Coronary artery (tissue), 2 donors: ENCODE measurements at places on chromosomes 3 and 15.
A peak's percentile ranks its signal among the peaks of the same experiment; 100 is the strongest.

GRCh38 chr3:169161011-169161410, 502.5 kb downstream of the MECOM start:
- DNase-seq = no peak

DNA sequence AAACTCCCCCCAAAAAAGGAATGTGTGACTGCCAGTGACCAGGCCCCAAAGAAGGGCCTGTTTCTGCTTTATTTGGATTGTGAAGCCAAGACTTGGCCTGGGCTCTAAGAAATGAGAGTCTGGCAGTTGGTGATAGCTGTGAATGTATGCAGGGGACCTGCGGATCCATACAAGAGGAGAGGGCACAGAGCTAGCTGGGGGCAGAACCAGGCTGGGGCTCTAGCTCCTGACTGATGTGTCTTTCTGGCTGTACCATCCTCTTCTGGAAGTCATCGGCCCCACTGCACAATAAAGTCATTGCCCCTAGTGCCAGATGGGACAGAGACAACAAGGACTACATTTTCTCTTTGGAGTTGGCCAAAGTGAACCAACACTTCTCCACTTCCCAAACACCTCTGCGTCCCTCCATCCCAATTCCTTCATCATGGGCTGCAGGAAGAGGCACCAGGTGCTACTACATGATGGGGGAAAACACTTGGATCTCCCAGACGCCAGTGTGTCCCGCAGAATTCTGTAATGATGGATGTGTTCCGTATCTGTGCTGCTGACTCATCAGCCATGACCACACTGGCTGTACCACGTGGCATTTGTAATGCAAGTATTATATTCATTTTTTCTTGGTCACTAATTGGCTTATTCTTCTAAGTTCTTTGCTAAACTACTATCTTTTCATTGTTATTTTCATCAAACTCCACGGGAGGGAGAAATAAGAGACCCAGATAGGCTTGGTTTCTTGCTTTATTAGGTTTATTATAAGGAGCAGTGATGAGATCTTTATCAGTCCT, 1.7 kb upstream of the PLA2G4F start:
- DNase-seq = no peak

DNA sequence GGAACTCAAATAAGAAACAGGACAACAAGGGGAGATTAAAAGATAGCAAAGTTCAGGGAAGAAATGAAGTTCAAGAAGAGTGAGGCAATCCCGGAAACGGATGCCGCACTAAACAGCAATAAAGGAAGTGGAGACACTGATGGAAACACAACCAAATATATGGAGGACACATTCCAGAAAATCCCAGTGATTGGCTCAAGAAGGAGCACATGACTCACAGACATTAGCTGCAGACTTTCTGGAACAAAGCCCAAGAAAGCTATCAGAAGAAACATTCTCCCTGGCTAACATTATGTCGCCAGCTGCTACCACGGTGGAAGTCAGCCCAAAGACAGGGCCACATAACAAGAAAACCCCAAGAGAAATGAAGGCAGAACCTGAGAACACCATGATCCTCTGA, 18.1 kb upstream of the VGLL4 start:
- DNase-seq = peak; percentile 74

DNA sequence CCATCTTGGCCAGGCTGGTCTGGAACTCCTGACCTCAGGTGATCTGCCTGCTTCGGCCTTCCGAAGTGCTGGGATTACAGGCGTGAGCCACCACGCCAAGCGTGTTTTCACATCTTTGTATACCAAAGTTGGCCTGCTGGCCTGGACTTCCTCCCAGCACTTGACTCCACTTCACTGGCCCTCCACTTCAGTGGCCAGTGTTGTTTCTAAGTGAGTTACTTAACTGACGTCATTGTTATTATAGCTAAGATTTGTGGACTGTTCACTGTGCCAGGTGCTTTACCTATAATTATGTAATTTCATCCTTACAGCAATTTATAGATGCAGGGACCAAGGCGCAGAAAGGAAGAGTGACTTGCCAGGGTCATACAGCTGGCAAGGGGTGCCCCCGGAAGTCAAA, 52.0 kb downstream of the HRH1 start:
- no peak for DNase-seq

DNA sequence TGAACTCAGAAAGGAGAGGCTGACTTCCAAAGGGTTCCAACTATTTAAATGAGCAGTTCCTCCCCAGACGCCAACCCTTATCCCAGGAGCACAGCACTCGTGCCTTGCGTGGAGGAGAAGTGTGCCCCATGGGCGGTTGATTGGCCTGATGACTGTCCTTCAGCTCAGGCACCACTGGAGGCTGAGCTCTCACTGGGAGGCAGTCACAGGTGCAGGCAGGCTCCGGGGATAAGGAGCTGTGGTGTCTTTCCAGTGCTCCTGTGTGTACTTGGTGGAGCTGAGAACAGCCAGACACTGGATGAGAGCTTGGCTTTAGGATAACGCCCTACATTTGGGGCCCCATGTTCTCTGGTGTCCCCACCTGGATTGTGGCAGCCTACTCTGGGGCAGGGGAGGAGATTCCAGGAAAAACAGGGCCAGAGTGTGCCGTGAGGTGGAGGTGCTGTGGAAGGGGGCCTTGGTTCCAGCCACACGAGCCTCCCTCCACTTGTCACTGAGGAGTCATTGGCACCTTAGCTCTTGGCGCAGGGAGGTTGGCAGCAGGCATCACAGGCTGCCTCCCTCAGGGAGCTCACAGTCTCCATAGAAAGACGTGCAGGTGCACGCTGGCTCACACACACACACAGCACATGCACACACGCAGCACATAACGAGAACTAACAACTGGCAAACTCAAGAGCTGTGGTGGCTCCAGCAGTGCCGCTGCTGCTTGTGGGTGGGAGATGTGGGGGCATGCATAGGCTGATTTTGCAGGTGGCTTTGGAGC, 22.7 kb upstream of the EPHB3 start:
- peak; percentile 43 for DNase-seq

GRCh38 chr3:172135820-172136219, 96.4 kb downstream of the FNDC3B start:
- no peak for DNase-seq

DNA sequence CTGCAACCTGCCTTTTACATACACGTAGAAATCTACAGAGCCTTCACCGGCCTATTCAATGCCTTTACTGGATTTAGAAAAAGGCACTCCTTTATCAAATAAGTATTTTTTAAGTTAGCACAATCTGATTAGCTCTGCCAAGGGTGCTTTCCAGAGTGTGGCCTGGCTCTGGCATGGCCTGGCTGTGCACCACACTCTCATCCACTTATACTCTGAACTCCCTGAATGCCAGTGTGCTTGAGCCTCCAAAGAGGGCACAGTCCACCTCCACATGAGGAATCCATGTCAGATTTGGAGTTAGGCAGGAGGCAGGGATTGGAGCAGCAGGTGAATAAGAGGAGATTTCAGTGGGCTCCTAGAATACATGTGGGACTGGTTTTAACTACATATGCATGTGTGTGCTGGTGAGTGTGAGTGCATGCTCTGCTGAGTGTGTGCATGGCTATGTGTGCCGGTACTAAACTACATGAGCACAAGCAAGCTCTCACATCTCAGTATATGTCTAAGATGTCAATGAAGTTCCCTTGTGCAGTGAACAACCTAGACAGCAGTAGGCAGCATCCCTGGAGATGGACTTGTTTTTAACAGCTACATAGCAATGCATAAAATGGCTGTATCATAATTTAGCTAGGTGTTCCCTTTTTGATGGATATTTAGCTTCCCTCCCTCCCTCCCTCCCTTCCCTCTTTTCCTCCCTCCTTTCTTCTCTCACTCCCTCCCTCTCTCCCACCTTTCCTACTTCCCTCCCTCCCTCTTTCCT, 17.8 kb upstream of the ZFAND6 start:
- DNase-seq = no peak

DNA sequence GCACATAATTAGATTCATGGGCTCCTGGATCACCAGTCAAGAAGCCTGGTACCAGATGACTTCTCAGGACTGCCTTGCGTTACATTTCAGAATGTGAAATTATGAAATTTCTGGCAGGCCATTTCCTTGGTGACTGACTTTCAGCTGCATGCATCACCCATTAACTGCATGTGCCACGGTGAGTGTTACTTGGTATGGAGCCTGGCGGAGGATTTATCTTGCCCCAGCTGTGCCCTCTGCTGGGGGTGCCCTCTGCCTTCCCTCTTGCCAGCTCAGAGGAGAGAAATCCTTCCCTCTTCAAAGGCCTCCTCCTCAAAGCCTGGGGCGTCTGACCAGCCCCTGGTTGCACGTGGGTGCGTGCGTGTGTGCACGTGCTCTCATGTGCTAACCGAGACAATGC, 57.7 kb upstream of the CTSH start:
- DNase-seq = no peak

DNA sequence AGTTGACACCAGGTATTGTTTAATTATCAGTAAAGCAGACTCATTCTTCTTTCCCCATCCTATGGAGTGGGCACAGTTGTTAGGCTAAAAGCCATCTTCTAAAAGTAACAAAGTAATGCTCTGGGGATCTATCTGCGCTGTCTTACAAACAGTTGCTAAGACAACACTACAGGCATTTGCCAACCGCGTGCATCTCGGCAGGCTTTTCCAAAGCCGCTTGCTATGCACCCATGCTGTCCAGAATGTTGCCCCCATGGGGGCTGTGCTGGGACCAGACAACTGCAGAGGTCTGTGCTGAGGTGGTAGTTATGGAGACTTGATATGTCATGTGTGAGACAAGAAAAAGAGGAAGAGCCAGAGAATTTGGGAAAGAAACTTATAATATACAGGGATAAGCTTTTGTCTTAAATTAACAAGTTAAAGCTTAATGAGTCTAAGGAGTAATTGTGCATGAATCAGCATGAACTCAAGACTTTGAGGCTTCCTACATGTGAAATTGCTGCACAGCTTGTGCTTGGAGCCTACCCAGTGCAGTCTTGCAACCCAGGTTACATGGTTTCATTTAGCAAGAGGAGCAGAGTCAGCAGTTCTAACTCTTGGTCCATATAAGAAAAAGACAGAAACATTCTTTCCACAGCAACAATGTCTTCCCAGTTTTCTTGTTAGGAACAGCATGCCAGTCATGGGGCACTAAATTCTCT, 38.9 kb upstream of the DCLK3 start:
- DNase-seq = no peak

- no peak for DNase-seq
These were observed 4.6 kb downstream of the STIMATE start for GRCh38 chr3:52892625-52893311.

GRCh38 chr15:67109141-67110034, 44.0 kb downstream of the SMAD3 start:
- no peak for DNase-seq

GRCh38 chr3:32243519-32243918, 5.0 kb downstream of the CMTM8 start:
- no peak for DNase-seq

DNA sequence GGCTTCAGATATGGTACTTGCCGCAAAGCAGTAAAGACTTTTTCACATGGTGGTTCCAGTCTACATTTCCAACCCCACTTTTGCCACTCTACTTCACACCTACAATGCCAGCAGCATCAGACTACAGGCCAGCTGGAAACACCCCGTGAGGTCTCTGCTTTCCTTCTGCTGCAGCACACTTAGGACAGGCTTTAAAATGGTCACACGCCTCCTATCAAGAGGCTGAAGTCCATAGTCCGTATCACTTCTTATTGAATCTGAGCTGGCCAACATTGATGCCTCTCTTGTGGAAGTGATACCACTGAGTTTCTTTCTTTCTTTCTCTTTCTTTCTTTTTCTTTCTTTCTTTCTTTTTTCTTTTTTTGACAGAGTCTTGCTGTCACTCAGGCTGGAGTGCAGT, 59.8 kb downstream of the ZNF860 start:
- DNase-seq = no peak

GRCh38 chr3:160677459-160677881, 510 bp downstream of the ARL14 start:
- no peak for DNase-seq

DNA sequence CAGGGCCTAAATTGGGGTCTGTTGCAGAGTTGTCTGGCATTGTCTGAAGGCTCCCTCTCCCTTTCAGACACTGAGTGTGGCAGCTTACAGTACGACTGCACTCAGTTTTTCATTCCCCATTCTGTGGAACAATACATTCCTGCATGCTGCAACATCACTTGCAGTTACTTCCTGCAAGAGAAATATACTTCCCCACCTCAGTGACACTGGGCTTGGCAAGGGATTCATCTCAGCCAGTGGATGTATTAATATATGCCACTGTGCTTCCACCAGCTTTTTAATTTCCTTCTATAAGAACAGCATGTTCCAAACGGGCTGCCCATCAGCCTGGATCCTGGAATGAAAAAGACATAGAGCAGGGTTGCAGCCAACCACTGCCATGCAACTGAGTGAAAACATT, 23.1 kb downstream of the B3GALNT1 start:
- DNase-seq = no peak

DNA sequence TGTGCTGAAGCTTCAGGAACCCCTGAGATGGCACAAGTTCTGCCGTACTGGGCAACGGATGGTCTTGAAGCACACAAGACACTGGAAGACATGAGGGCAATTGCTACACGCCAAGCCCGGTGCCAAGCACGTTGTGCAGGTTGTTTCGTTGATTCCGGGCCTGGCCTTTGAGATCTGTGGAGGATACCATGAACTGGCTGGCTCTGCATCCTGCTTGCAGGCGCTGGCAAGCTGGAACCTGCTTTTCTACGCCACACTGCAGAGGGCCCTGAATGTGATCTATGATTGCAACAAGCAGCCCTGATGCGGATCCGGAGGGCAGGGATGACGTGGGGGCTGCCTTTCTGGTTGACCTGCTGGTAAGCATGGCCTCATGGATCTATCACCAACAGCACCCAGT, 262.5 kb upstream of the ATP10A start:
- DNase-seq = no peak

DNA sequence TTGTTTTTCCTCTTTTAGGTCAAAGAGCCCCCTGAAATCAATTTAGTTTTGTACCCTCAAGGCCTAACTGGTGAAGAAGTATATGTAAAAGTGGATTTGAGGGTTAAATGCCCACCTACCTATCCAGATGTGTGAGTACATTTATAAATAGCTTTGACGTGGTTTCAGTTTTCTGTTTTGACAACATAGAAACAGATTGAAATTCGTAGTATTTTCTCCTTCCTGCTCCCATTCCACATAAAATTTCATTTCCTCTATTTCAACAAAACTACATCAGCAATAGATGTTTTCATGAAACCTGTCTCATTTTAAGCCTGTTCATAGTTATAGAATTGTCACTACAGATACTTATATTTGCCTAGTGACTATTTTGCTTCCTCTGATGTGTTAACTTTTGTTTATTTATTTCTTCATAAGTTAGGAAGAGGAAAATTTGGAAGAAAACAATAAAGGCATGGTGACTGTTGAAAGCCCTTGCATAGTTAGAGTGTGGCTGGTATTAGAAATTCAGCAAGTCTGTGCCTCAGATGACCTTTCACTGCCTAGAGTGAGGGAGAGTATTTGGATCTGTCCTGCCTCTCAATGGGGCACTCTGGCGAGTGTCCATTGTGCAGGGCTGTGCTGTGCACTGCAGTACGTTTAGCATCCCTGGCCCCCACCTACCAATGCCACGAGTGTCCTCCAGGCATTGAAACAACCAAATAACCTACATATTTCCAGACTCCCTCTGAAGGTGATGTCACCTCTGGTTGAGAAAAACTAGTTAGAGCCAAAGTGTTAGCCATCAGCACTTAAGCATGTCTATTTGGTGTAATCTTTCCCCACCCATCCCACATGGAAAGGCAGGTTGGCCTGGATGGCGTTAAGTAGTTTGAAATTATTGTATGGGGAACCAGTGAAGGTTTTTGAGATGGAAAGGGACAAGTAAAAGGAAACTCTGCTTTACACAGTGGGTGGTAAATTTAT, 5.9 kb downstream of the EIF2AK4 start:
- no peak for DNase-seq
